Naive B cell (primary cell): ENCODE measurements at places on chromosomes 6 and 20. TPM values are rescaled to one million over a fixed set of nuclear protein-coding genes. Genes with fewer than 3 reads are reported as not detected.

WDR27 gene
- polyA plus RNA-seq = 17.8 TPM

DNA sequence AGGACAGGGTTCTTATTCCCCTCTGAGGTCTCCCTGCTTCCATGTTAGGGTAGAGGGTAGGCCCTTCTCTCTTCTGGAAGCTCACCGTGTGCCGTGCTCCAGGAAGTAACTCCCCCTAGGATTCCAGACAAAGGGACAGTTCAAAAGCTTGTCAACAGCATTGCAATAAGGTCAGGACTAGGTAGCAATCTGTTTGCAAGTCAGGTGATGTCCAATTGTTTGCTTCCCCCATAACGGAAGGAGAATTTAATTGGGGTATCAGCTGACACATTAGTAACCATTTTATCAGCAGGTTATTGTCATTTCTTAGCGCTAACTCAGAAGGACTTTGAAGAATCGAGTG lies 41.9 kb downstream of the SYNJ2 start:
- H3K27ac ChIP-seq = no peak overlapping the region
- peaks cover 30% of the 10 kb centered on the region for H3K4me1 ChIP-seq
- no peak for DNase-seq
- no peaks in the 10 kb centered on the region for H3K27me3 ChIP-seq
- H3K4me3 ChIP-seq = no peak overlapping the region

GRCh38 chr6:22657352-22657980 lies 88.1 kb downstream of the HDGFL1 start:
- no peaks in the 10 kb centered on the region for H3K36me3 ChIP-seq
- H3K4me1 ChIP-seq = peaks cover 4% of the 10 kb centered on the region
- H3K27ac ChIP-seq = no peak overlapping the region
- H3K4me3 ChIP-seq = no peak overlapping the region

DNA sequence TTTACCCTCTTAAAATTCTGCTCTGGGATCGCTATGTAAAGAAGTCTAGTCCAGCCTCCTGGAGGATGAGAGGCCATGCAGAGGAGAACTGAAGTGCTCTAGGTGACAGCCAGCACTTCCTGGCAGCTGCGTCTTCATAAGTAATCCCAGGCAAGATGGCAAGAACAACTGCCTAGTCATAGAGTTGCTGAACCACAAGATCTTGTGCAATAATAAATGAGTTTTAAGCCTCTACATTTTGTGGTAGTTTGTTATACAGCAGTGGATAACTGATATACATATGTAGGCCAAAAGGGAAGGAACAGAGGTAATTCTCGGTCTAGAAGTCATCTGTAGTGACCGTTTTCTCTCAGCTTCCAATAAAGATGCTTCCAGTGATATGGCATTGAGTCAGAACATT lies 103.8 kb upstream of the FLRT3 start:
- no peak for DNase-seq
- no peak overlapping the region for H3K27ac ChIP-seq
- no peaks in the 10 kb centered on the region for H3K36me3 ChIP-seq
- no peaks in the 10 kb centered on the region for H3K4me1 ChIP-seq
- H3K4me3 ChIP-seq = no peak overlapping the region

- H3K27me3 ChIP-seq = no peaks in the 10 kb centered on the region
- DNase-seq = no peak
- peaks cover 33% of the 10 kb centered on the region for H3K4me1 ChIP-seq
Measured at GRCh38 chr6:83086751-83087150, 19.3 kb downstream of the DOP1A start.

- H3K4me1 ChIP-seq = no peaks in the 10 kb centered on the region
- DNase-seq = no peak
- H3K27me3 ChIP-seq = peaks cover 12% of the 10 kb centered on the region
- H3K36me3 ChIP-seq = peaks cover 2% of the 10 kb centered on the region
- H3K4me3 ChIP-seq = no peak overlapping the region
Measured at GRCh38 chr20:24136659-24137246, 148.2 kb upstream of the GGTLC1 start.

DNA sequence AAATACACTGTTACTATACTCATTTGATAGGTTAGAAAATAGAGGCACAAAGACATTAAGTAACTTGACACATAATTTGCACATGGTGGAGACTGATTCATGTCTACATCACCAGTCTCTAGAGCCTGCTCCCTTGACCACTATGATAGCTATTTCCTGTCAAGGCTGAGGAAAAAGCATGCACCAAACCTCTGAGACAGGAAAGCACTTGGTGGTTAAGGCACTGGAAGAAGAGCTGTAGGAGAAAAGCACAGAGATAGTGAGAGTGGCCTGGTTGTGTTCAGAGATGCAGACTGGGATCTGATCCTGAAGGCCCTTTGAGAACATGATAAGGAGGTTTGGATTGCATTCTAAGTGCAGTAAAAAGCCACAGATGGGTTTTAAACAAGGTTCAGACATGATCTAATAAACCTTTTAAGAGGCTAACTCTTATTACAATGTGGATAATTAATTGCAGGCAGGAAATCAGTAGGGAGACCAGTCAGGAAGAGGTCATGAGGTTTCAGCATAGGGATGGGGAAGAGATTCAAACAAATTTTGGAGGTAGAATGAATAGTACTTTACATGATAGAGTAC lies 168.9 kb downstream of the PHF3 start:
- H3K36me3 ChIP-seq = no peaks in the 10 kb centered on the region
- peaks cover 3% of the 10 kb centered on the region for H3K27me3 ChIP-seq
- H3K4me3 ChIP-seq = no peak overlapping the region
- no peaks in the 10 kb centered on the region for H3K4me1 ChIP-seq
